ENCODE measurements at places on chromosomes 4 and X.

DNA sequence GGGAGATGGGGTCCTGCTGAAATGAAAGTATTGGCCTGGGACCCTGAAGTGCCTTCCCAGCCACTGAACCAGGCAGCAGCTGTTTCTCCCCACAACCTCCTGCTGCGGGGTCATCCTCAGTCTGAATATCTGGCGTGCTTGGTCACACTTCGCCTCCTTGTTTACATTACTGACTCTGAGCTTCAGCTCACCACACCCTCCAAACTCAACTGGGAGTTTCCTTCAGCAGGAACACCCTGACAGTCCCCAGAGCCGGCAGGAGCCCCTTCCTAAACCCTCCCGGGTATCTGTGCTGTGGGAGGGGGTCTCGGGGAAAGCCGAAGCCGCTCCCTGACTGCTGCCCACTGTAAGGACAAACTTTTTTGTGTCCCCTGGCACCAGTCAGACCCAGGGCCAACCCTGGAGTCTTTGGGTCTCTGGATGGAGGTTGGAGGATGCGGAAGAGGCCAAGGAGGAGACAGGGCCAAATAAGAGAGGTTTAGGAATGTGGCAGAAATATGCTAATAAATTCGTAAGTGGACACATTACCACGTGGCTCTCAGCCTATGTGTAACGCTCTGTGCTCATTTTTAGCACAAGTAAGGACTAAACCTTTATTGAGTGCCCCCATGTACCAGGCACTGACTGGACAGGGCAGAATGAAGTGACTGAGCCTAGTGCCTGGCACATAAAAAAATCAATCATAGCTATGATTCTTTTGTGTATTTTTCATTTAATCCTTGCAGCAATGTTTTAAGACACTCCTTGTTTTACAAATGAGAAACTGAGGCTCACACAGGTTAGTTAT is 20.7 kb downstream of the FHDC1 start:
- no peak for DNase-seq

DNA sequence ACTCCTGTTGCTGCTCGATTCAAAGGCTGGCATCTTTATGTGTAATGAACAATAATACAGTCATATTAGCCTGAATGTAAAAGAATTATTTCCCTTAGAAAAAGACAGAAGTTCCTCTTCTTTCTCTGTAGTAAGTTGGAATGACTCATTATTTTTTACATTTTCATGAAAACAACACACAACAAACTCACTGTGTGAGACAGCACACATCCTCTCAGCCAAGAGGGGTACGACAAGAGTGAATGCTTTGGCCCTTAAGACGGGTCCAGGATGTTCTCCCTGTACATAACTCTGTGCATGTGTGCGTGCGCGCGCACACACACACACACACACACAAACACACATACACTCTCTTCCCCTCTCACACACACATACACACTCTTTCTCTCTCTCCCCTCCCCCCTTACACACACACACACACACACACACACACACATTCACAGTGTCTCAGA is 72.8 kb downstream of the MANBA start:
- DNase-seq, result no peak

- DNase-seq, result no peak
These were observed 79.8 kb downstream of the CLCN5 start for GRCh38 chrX:50002067-50002714.

GRCh38 chr4:98939438-98939837 is 10.5 kb upstream of the EIF4E start:
- DNase-seq, result no peak

GRCh38 chr4:153116291-153116680 is 88.0 kb upstream of the TRIM2 start:
- DNase-seq, result no peak

Measured in stimulated activated CD8-positive, alpha-beta memory T cell treated with anti-CD3 and anti-CD28 coated beads, Interleukin-2, amount 100 ng/mL, for 1 hour (primary cell).